Stimulated activated CD4-positive, alpha-beta T cell treated with anti-CD3 and anti-CD28 coated beads, TNF-alpha, amount 100 ng/mL, for 1 hour (primary cell): ENCODE measurements at places on chromosomes 3 and 15.

GRCh38 chr3:157581371-157581770, 78.2 kb upstream of the VEPH1 start:
- no peak for DNase-seq

GRCh38 chr15:61857169-61857829, 202.9 kb downstream of the VPS13C start:
- DNase-seq = no peak

- DNase-seq = no peak
Observed at GRCh38 chr15:81865850-81866537, 179.8 kb downstream of the MEX3B start.

DNA sequence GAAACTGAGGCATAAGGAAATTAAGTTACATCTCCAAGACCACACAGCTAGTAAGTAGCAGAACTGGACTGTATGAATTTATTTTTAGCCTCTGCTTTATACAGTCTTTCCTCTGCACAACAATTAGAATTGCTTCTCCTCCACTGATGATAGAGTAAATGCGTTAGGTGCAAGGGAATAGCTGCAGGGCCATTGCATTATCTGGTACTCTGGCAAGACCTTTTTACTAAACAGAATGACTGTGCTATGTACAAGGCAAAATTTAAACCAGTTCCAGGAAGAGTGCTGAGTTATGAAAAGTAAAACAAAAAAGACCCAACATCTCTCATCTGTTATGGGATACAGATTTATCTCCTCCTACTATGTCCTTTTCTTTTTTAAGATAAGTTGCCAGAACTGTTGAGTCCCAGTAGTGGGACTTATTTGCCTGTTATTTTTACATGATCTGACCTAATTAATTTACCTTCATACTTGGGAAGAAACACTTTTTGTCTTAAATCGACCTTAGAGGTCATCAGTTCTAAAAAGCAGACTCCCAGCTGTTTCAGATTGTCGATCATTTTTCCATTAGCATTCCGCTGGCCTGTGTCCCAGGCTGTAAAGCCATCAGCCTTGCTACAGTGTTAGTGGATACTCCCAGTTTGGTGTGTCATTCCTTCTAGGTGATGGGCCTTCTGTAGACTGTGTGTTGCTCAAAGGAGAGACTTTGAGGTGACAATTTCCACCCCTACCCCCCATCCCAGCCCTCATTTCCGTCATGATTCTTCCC, 147.5 kb upstream of the NUDT16 start:
- DNase-seq = no peak

GRCh38 chr3:64331605-64332004, 106.3 kb upstream of the PRICKLE2 start:
- no peak for DNase-seq

DNA sequence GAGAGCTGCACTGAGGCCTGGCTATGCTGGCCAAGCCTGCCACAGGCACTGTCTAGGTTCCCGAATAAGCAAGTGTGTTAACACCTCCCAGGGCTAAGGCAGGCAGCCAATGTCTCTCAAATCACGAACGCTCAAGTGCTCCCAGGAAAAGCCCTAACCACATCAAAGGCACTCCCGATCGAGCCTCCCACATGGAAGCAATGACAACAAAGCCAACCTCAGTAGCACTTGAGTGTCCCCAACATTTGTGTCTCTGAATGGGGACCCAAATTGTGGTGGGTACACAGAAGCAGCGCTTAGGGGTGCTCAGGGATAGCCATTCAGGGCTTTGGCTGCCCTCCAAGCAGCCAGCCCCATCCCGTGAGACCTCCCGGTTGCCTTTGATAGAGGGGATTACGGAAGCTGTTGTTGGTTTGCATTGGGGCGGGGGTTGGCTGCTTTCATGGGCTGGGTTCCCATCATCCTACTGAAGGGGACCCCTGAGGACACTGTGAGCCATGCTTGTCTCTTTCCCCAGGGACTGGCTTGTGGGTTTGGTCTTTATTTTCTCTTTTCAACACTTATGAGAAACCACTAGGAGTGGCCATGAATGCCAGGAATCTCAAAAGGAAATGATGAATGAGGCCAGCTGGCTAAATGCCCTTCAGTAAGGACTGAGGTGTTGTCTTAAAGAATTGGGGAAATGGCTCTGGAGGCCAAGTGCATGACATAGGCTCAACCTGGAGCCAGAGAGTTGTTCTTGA, 234.1 kb upstream of the FEZF2 start:
- DNase-seq = no peak

DNA sequence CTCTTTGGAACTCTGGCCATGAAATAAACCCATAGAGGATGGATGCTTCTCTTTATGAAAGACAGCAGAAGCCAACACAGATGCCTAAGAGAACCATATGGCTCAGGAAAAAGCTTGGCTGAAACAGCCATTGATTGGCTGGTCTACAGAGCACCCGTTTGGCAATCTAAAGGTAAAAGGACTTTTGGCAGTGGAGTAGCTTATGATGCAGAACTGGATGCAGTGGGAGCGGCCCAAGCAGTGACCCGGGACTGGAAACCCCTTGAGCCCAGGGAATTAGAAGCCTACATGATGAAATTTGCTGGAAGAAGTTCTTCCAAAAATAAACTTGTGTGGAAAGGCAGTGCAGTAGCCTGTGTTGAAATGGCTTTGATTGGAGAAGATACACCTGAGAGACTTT, 360.2 kb downstream of the NR2F2 start:
- no peak for DNase-seq

- no peak for DNase-seq
Observed at GRCh38 chr15:83287541-83288027, 3.1 kb upstream of the BNC1 start.

GRCh38 chr3:13927295-13927694, 47.4 kb upstream of the WNT7A start:
- DNase-seq = no peak

DNA sequence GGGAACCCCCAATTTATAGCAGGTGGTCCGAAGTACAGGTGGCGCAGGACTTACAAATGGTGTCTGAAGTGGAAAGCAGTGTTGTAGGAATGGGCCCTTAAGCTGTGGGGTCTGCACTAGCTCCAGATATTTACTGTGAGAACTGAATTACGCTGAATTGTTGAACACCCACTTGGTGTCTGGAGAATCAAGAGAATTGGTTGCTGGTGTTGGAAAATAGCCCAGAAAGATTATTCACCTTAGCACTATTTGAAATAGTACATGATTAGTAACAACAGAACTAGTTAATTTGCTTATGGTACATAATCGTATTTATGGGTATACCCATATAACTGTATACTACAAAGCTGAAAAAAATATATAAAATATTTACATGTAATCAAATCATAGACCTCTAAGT, 64.8 kb downstream of the ADAM10 start:
- DNase-seq = no peak

GRCh38 chr3:46206282-46207015, 1.7 kb downstream of the CCR1 start:
- no peak for DNase-seq

GRCh38 chr3:171461525-171461917, 1.3 kb upstream of the TNIK start:
- no peak for DNase-seq

GRCh38 chr3:169751875-169752274, 13.0 kb downstream of the TERC start:
- no peak for DNase-seq

- no peak for DNase-seq
Observed at GRCh38 chr3:195809796-195810454, 1.8 kb downstream of the MUC4 start.

- DNase-seq = no peak
Observed at GRCh38 chr15:26157081-26157480, 294.0 kb upstream of the ATP10A start.

DNA sequence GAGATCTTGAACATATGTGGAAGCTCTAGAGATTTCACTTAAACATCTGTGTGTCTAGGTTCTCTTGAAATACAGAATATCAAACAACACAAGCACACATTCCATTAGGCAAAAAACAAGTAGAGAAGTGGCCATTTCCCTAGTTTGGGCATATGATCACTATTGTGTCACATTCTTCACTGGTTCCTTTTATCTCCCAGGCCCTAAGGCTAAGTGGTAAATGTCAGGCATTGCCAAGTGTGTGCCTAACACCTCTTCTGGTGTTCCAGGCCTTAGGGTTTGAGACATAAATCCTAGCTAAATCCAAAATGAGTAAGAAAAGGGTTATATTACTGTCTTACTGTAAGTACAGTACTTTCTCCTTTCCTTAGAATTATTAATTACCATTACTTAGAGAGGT, 880.1 kb downstream of the PDCD6IP start:
- DNase-seq = no peak

DNA sequence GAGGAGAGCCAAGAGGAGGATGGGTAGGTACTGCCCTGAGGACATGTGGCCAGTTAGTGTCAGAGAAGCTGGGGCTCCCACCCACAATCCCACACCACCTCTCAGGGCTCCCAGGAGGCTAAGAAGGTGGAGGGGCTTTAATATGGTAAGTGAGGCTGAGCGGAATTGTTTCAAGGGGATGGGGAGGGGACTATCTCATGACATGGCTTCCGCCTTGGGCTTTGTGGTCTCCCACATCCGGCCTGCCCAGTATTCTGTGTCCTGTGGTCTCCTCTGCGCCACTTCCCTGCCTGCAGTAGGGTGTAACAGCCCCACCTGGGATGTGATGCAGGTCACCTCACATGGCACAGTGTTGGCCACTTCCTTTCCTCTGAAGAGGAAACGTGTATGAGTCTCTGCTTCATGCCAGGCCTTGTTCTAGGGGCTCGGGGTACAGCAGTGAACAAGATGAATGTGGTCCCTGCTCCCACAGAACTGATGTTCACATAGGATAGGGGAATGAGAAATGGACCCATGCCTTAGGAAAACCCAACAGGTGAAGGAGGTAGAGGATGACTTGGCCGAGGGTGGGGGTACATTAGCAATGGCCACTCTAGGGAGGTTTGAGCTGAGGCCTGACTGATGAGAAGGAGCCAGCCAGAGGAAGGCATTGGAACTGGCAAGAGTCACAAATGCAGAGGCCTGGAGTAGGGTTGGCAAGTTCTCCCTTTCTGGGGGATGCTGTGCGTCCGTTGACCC, 3.2 kb downstream of the NEIL1 start:
- DNase-seq = no peak

- DNase-seq = no peak
Observed at GRCh38 chr3:113625834-113626233, 70.6 kb downstream of the USF3 start.

GRCh38 chr3:125172346-125172745, 40.2 kb downstream of the SLC12A8 start:
- no peak for DNase-seq

DNA sequence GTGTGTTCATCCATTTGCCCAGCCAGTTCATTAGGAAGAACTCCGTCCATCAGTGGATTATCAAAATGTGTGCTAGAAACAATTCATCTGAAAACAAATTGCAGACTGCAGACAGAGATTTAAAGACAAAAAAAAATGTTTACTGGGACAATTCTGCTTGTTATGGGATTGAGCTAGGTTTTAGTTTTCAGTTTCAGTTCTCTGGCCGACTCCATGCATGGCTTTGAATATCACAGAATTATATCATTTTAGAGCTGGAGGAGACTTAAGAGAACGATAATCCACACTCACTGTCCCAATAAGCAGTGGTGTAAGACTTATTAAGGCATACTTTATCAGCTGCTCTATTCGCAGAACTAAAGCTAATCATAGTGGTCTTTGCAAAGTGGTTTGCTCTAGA, 51.1 kb downstream of the TFG start:
- DNase-seq = no peak

GRCh38 chr15:86165265-86166211, 85.9 kb downstream of the AGBL1 start:
- no peak for DNase-seq

GRCh38 chr3:100928638-100929428, 64.4 kb downstream of the ABI3BP start:
- no peak for DNase-seq

DNA sequence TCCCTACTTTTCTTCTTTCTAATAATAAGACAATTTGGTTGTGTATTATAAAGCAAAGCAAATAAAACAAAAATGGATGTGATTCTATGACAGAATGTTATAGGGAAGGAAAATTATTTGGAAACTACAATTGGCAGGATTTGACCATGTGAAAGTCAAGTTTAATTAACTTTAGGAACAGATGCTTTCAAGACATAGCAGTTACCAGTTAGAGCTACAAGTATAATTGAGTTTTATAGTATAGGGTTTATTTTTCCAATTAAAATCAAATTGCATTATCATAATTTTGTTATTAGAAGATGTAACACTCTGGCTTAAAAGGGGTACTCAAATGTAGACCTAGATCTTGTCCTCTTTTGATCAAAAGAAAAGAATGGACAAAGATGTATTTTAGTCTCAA, 110.9 kb downstream of the ROBO2 start:
- DNase-seq = no peak

- DNase-seq = no peak
Observed at GRCh38 chr3:105429034-105429762, 62.5 kb downstream of the ALCAM start.

GRCh38 chr3:104907507-104907906, 459.2 kb upstream of the ALCAM start:
- DNase-seq = no peak

- DNase-seq = no peak
Observed at GRCh38 chr3:169750665-169751064, 14.2 kb downstream of the TERC start.

DNA sequence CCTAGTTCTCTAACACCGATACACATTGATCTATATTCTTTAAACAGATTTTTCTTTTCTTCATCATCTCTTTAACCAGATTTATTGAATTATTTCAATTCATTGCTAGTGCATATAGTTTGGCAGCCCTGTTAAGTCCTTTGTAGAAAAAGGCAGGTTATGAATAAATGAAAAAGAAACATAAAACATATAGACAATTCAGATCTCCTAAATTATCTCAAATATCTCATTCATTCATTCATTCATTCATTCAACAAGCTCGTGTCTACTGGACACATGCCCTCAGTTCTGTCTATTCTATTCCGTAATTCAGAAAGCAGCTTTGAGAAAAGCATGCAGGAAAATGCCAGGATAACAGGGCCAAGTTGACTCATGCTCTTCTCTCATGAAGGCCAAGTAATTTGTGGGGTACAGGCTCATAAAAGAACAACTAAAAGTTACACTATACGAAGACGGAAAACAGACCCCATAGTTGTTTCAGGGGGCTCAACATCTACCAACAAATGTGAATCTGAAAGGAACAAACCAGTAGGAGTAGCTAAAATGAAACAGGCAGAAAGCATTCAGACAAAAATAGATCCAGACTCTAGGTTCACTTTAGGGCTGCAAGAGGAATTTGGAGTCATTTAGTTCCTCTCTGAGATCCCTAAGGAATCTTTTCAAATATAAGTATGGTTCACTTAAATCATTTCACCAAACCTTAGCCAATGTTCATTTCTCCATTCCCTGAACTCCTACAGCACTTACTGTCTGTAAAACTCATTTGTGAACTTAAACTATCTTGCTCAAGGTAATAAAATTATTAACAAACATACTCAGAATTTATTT, 7.5 kb downstream of the ZNF148 start:
- DNase-seq = no peak

- no peak for DNase-seq
Observed at GRCh38 chr3:141933421-141934300, 57.2 kb downstream of the ATP1B3 start.

DNA sequence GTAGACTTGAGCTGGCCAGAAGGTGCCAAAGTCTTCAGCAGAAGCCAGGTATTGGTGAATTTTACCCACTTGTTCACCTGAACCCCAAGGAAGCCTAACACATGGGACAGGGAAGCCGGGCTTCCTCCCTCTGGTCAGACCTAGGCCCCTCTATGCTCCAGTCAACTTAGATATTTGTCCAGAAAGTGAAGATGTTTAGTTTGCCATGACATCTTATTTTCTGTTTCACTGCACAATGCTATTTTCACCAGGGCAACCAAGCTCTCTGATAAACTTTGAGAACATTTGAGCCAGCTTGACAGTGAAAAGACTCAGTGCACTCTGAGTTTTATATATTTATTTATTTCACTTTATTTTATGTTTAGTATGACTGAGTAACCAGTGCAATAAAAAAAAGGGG, 71.0 kb downstream of the SOX14 start:
- DNase-seq = no peak
